M059J (cell line): ENCODE measurements at places on chromosomes 16 and 17. TPM values are rescaled to one million over a fixed set of nuclear protein-coding genes. Genes with fewer than 3 reads are reported as not detected.

FLOT2 gene
- 23.6 and 27.6 TPM in 2 replicates for total RNA-seq

SYNGR3 gene
- 3.4 and 7.1 TPM in 2 replicates for total RNA-seq

WSCD1 gene
- total RNA-seq = not detected in 2 replicates

PYY gene
- not detected in 2 replicates for total RNA-seq

GRCh38 chr16:75398333-75398732 is 35.0 kb downstream of the CFDP1 start:
- no peak for DNase-seq

GRCh38 chr16:2739625-2740430 is 12.6 kb upstream of the SRRM2 start:
- DNase-seq = no peak

DNA sequence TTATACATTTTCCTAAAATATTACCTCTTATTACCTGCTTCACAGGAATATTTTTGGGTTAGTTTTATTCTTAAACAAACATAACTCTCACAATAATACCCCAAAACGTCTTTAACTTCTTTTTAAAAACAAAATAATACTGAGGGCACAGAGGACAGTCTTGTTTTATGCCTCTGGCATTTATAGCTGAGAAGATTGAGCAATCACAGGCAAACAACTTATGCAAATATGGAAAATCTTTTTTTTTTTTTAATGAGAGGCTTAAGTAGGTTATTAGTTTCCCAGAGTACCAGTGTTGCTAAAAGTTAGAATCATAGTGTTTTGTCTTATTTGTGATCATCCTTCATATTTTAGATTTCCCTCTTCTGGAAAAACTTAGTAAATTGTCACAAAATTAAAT is 195.0 kb downstream of the FTO start:
- DNase-seq = no peak

- no peak for DNase-seq
Measured at GRCh38 chr17:30557916-30558685, 80.9 kb downstream of the GOSR1 start.

- DNase-seq = no peak
Measured at GRCh38 chr16:16096121-16096857, 127.0 kb downstream of the ABCC6 start.

DNA sequence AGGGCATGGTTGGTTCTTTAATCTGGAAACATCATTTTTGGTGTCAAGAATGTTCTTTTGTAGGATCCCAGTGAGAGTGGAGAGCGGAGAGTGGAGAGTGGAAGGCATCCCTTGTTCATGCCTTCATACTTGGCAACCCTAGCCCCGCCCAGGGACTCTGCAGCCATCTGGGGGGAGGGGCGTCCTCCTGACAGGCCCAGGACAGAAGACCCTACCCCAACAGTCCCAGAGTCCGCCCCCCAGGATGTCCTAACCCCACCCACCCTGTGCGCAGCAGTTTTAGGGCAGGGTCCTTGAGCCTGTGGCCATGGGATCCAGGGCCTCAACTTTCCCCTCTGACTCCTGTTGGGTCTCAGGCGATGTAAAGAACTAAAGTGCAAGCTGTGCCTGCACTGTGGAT is 4.5 kb downstream of the SLC26A11 start:
- no peak for DNase-seq

DNA sequence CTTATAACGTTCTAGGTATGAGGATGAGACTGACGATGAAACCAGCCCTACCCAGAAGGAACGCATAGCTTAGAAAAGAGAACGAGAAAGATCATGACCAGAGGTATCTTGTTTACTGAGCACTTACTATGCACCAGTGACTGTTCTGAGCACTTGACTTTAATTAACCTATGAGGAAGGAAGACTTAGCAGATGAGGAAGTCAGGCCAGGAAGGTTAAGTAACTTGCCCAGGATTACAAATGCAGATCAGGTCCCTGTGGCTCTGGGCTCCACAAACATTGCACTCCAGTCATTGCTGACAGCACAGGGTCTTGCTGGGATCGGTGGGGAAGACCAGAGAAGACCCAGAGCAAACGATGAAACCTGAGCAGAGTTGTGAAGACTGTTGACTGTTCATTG is 7.1 kb downstream of the KRT13 start:
- no peak for DNase-seq

- DNase-seq = peak; percentile 66
Measured at GRCh38 chr17:50479522-50480141, 972 bp downstream of the RSAD1 start.

- no peak for DNase-seq
Measured at GRCh38 chr16:13425836-13426235, 494.1 kb upstream of the ERCC4 start.
